Dermis microvascular lymphatic vessel endothelial cell (primary cell): ENCODE measurements at places on chromosomes 5 and 9. TPM values are rescaled to one million over a fixed set of nuclear protein-coding genes. Genes with fewer than 3 reads are reported as not detected.

Gene ANKRD18B
- total RNA-seq, result under 0.01 and 0.13 TPM in 2 replicates

Gene PFN3
- not detected in 2 replicates for total RNA-seq

Gene TLE4
- total RNA-seq, result 14.0 and 16.8 TPM in 2 replicates

Gene MBLAC2
- total RNA-seq, result 4.2 and 5.1 TPM in 2 replicates

Gene OTULINL
- 0.26 and 1.1 TPM in 2 replicates for total RNA-seq

Gene GNA14
- total RNA-seq, result 4.1 and 72.2 TPM in 2 replicates

Gene RMND5B
- total RNA-seq, result 29.4 and 33.6 TPM in 2 replicates

Gene SHB
- total RNA-seq, result 14.1 and 19.8 TPM in 2 replicates

Gene EMB
- total RNA-seq, result under 0.01 TPM in 2 replicates

Gene SPINK5
- 0.13 TPM in 1 of 2 replicates, not detected in the other for total RNA-seq

Gene ADAMTSL2
- total RNA-seq, result under 0.01 TPM in 2 replicates

Gene FAM53C
- 24.3 and 28.8 TPM in 2 replicates for total RNA-seq

Gene NDOR1
- 2.4 and 3.2 TPM in 2 replicates for total RNA-seq

Gene GPR150
- 0.13 TPM in 2 replicates for total RNA-seq

Gene PCDHGA12
- 3.5 and 3.9 TPM in 2 replicates for total RNA-seq

Gene PALM2AKAP2
- under 0.01 TPM in 2 replicates for total RNA-seq

Gene LCN6
- total RNA-seq, result 0.13 TPM in 1 of 2 replicates, not detected in the other

Gene SPINK4
- total RNA-seq, result not detected in 2 replicates

- no peak for DNase-seq
Measured at GRCh38 chr5:79691007-79691406, 1.4 kb downstream of the CMYA5 start.

- no peak for DNase-seq
Measured at GRCh38 chr5:123094237-123094918, 5.3 kb downstream of the PRDM6 start.

DNA sequence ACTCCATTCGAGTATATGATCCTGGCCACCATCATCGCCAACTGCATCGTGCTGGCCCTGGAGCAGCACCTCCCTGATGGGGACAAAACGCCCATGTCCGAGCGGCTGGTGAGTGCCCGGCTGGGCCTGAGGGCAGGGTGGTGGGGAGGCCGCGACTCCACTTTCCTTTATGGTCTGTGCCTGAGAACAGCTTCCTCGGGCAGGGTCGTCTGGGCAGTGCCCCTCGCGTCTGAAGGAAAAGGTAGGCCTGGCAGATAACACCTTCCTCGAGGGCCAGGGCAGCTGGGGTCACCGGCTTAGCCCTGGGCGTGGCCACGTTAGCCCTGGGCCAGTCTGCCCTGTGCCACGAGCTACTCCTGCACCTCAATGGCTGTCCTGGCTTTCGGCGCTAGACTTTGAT is 1.5 kb downstream of the CACNA1B start:
- no peak for DNase-seq

GRCh38 chr5:180803181-180804128 is 849 bp upstream of the MGAT1 start:
- DNase-seq, result peak; percentile 40

DNA sequence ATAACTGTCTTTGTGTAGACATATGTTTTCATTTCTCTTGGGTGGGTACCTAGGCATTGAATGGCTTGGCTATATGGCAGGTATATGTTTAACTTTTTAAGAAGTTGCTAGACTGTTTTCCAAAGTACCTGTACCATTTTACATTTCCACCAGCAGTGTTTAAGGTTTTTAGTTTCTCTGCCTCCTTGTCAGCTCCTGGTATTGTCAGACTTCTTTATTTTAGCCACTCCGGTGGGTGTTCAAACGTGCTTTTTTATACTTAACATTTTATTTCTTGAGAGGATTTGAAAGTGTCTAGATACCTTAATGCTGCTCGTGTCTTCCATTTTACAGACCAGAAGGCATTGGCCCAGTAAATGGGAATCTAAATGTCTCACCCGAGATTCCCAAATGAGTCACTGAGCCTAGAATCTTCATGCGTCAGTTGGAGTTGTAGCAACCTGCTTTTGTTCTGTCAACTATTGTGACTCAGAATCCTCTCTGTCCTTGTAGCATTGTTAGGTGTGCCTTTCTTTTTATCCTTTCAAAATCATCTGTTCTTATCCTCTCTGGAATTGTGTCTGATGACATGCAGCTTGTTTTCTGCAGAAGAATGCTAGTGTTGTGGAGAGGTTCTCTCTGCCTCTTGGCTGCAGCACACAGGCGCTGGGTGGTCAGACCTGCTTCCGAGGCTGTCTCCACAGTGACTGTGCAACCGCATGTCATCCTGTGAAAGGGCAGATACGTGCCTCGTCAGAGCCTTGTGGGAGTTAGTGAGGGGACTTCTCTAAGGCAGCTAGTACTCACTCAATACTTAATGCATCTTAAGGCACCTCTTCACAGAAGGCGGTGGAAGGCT is 291.8 kb downstream of the AOPEP start:
- peak; percentile 91 for DNase-seq

GRCh38 chr9:105330201-105330600 is 85.8 kb downstream of the SLC44A1 start:
- no peak for DNase-seq

DNA sequence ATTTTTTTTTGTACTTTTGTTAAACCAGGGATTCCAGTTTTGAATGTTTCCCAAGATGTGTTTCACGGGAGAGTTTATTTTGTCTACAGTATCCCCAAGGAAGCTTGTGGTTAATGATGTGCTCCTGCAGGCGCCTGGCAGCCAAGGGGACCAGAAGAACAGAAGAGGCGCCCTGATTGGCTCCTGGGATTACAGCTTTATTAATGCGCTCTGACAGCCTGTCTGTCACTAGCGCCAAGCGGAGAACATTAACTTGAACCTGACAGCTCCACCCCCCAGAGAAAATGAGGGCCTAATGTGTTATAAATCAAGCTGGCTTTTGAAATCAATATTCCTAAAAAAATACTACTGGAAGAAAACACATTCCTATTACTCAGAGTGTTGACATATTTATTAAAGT is 5.0 kb upstream of the FBXL7 start:
- DNase-seq, result no peak

DNA sequence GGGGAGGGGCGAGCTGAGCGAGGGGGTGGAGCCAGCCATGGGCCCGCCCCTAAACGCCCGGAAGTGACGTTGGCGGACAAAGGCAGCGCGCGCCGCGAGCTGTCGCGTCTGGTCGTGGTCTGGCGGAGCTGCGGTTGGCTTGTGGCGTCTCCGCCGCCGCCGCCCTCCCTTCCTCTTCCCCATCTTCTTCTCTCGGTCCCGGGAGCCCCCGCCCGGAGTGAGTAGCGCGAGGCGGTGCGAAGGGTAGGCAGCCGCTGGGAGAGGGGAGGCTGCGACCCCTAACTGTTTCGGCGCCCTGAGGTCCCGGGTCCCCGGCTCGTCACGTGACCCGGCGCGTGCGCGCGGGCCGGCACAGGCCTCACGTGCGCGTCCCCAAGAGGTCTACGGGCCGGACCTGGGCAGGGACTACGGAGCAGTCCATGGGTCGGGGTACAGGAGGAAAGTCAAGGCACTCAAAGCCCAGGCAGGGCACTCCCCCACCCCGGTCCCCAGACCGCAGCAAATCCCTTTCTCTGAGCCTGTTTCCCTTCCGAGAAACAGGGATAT is at the start of gene NTMT1:
NTMT1 (plus strand) TSS at position 85 of the 546 bp plus-strand sequence. CDS start 6,541 bp downstream, outside the sequence.
- DNase-seq, result peak; percentile 64

DNA sequence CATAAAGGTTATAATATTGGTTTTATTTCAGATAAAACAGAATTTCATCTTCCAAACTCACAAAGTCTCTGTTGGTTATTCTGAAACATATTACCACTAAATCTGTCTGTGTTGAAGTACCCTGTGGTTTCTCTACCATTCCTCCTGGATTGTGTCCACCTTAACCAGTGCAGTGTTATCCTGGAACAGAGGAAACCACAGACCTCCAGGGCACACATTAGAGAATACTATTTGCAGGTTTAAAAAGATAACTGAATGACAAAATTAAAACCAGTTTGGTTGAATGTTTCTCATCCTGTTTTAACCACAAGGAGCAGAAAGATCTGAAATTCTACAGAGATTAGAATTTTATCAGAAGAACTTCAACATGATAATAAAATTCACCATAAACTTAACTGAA is 251.8 kb downstream of the CWC27 start:
- DNase-seq, result no peak

- no peak for DNase-seq
Measured at GRCh38 chr9:129458155-129458661, 162.7 kb downstream of the C9orf50 start.

GRCh38 chr9:99606957-99607356 is 214.7 kb upstream of the NR4A3 start:
- no peak for DNase-seq

GRCh38 chr5:181215997-181216989 is 6.8 kb upstream of the TRIM41 start:
- no peak for DNase-seq

DNA sequence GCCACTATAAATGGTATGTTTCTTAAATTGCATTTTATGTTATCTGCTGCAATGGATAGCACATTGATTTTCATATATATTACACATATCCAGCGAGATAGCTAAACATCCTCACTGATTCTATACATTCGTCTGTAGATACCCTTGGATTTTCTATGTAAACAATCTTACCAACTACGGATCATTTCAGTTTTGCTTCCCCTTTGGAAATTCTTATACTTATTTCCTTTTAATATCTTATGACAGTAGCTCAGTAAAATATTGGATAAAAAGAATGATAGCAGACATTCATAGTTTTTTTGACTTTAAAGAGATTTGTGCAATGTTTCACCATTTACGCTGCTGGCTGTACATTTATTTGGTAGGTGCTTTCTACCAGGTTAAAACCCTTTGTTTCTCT is 254.9 kb downstream of the SYK start:
- DNase-seq, result no peak

DNA sequence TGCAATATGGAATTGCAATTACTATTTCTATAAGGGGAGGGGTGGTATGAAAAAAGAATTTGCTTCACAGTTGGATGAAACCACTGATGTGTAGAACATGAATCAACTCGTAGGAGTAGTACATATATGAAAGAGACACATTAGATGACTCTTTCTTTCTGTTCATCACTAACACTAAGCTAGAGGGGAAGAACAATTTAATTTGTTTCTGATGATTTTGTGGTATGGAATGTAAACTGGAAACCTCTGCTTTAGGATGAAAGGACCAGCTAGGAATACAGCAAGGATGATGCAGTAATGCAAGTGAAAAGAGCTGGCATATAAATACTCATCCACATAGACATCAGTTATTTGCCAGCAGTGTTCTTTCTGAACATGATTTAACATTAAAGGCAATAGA is 113.4 kb downstream of the PAPPA start:
- DNase-seq, result no peak

DNA sequence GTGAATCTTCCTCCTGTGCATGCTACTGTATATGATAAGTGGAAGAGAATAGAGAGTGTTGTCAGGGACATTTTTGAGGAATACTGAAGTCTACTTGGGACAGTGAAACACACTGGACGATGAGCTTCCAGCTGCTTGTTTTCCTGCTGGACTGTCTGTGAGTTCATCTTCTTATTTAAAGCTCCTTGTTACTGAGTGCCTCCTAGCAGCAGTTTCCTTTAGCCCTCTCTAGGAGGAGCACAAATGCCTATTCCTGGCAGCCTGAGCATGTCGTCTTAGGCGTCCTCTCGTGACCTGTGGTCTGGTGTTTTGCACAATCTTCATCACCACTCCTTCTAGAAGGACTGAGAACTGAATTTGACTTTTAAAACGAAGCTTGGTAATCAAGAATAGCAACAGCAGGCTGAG is 43.8 kb downstream of the ANKRD33B start:
- DNase-seq, result no peak

- DNase-seq, result no peak
Measured at GRCh38 chr5:36369219-36369690, 67.6 kb upstream of the RANBP3L start.

DNA sequence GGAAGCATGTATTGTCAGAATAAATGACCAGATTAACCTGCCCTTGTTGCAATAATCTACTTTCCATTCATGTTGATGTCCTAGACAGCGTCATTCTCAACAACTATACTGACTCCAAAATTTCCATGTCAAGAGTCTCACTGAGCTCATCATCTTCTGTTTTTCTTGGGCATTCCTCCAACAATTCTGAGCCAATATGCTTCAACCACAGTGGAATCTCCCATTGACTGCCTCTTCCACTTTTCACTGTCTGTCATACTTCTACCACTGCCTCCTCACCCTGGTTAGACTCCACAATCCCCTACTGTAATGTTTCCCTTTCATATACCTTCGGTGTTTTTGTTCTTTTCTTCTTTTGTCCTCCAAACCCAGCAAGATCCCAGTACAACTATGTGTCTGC is 162.8 kb downstream of the TLE1 start:
- DNase-seq, result no peak

GRCh38 chr9:78763424-78763823 is 466.5 kb downstream of the PSAT1 start:
- DNase-seq, result no peak

GRCh38 chr9:127233550-127233949 is 31.0 kb upstream of the GARNL3 start:
- DNase-seq, result no peak

DNA sequence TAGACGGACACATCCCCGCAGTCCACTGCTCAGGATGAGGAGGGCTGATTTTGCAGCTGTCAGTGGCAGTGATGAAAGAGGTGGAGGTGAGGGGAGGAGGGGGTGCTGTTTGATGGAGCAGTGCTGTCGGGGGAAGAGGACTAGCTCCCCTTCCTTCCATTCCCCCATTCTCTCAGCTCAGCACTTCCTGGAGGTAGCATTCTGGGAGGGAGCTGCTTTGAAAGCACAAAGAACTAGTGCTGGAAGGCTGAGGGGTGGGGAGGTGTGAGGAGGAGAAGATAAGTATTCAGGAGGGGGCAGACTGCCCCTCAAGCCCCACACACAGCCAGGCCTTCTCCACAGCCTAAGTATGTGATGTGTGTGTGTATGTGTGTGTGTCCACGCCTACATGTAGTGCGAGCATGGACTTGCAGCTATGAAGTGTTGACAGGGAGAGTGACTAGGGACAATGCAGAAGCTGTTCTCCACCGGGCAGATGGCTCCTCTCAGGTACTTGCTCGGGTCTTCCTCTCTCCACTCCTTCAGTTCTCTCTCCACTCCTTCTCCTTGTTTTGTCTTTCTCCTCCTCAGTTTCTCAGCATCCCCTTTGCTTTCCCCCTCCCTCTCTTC is 65.5 kb upstream of the HSPA9 start:
- no peak for DNase-seq

DNA sequence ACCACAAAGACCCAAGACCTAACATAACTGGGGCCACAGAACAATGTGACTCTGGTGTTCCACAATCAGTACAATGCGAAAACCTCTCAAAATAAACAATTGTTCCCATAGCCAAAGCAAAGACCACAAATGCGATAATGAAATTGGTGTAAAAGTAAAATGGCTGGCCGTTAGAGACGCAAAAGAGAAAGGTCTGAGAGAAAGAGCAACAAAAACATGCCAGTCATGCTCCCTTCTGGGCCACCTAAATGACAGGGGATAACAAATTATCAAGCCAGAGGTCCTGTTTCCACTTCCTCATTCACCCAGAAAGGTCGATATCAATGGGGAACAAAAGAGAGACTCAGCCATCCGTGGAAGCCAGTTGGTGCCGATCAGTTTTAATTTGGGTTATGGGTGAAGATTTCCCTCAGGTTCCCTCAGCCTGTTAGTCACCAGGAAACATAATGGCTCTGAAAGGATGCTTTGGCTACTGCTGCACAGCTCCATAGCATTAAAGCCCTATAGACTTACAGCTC is 9.2 kb upstream of the CFAP95 start:
- DNase-seq, result no peak
